NCI-H446 (cell line): ENCODE measurements at places on chromosomes 7 and 10.

DNA sequence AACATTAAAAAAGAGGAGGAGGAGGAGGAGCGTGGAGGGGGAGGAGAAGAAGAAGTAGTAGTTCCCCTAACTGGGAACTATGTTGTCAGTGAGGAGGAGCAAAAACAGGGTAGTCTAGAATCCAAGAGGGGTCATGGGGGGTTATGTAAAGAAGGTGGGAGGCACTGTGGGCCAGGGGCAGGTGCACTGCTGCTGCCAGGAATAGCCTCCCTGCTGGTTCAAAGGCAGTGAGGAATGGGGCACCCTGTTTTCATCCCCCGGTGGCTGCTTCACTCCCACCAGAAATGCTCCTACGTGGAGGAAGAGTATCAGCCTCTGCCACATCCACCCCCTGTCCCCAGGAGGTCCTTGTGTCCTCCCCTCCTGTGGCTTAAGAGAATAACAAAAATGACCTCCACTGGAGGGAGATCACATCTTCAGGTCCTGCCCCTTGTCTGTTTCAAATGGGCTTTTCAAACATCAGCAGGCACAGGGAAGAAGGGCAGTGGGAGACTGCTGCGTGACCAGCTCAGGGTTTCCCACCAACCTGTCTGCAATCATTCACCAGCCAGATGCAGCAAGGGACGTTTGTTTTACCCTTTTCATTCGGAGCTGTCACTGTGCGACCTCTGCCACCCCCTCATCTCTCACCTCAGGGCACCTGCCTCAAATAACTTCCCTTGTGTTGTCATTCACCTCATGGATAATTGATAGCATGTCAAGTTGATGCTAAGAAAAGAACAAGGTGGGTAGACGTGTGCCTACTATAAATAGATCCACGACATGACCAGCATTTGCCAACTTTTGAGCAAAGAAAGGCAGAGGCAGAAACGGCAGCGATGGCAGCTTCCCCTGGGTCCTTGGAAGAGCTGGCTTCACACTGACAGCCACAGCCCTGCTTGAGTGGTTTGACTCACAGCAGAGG is 92.6 kb downstream of the DGKI start:
- DNase-seq, result no peak

- DNase-seq, result no peak
Measured at GRCh38 chr10:17599089-17599488, 18.1 kb downstream of the HACD1 start.

- DNase-seq, result no peak
Measured at GRCh38 chr10:59843748-59844147, 62.6 kb downstream of the CCDC6 start.

DNA sequence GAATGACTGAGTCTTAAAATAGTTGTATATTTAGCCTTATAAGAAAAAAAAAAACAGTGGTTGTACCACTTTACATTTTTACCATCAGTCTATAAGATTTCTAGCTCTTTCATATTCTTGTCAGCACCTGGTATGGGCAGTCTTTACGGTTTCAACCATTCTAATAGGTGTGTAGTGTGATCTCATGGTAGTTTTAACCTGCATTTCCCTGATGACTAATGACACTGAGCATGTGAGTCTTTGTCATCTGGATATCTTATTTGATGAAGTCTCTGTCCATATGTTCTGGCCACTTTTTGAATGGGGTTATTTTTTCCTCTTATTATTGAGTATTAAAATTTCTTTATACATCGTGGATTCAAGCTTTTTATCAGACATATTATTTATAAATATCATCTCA is 365.3 kb upstream of the IGFBP3 start:
- no peak for DNase-seq

DNA sequence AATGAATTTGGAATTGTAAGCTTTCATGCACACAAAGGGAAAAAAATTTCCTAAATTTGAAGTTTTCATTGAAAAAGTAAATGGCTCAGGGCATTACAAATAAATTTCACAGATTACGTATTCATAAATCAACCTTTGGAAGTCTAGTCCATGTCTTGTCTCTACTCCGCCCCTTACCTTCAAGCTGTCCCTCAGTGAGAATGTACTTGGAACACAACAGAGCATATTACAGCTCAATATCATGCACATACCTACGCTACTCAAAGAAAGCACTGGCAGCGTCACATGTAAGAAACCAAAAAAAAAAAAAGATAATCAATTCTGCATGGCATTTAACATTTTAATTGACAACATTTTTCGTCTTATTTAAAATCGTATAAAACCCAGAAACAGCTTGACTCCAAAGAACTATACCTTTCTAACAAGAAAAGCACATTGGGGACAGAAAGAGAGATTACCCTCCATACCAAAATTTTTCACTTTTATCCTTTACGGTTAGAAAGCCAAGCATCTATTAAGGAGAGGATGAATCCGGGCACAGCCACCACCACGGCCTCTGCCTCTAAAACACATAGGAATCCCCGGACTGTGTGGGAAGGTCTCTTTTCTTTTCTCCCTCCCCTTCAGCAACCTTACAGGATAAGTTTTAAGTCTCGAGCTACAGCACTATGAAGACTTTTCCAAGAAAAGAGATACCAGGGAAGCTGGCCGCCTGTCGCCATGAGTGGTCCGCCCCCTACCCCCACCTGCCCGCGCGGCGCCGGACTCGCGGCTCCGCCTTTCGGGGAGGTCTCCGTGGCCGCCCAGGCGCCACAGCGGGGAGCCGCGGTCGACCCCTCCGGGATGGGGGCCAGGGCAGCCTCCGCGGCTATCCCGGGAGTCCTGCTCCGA is 1.1 kb downstream of the JMJD1C start:
- no peak for DNase-seq

- no peak for DNase-seq
Measured at GRCh38 chr10:49282879-49283341, 16.1 kb upstream of the C10orf71 start.

- DNase-seq, result no peak
Measured at GRCh38 chr7:10940704-10941355, 32.8 kb upstream of the PHF14 start.

DNA sequence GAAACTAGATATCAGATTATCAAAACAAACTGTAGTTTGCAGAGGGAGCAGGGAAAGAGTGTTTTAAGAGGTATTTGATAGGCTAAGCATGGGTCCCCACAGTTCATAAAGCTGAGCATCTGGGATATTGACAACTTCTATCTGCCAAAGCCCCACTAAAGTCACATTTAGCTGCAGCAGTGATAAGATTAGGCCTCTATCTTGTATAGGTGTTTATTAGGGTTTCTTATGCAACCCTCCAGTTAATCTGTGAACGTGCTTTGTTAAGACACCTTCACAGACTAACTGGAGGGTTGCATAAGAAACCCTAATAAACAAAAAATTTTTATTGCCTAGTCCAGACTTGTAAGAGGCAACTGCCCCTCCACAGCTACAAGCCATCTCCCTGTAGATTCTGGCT is 78.0 kb downstream of the CYP51A1 start:
- DNase-seq, result no peak

DNA sequence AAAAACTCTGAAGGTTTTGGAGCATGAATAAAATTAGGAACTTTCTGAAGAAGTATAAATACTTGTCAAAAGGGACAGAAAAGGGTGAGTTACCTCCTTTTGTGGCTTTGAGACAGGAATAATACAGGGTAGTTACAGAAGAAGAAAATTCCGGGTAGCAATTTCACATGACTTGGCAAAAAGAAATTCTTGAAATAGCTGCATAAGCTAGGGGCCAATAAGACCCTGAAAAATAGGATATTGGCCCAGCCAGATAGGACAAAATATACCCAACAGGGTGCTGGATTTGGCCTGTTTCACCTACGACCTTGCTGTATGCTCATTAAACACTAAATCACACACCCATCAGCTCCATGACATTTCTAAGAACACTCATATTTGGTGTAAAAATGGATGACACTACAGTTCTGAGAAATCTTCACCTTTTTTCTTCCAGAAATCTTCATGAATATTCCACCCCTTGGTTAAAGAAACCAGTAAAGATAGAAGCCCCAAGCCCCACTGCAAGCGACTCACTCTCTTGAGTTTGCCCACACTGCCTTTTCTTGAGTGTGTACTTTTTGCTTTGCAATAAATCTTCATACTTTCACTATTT is 362.7 kb downstream of the SEMA3D start:
- no peak for DNase-seq

DNA sequence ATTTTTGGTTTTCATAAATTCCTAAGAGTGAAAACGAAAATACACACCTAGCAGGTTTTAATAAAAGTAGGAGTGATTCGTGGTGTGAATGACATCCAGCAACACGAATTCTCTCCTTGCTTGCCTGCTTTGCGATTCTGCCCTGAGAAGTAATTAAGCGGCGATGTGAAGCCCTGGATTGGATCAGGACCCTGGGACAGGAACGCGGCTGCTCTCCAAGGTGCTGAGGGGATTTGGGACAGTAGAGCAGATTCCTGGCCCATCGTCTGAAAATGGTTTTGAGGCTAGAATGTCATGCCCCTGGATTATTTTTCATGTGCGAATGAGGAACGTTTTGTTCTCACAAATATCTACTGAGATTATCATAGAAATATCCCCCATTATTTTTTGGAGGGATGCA is 7.8 kb downstream of the NPS start:
- no peak for DNase-seq

DNA sequence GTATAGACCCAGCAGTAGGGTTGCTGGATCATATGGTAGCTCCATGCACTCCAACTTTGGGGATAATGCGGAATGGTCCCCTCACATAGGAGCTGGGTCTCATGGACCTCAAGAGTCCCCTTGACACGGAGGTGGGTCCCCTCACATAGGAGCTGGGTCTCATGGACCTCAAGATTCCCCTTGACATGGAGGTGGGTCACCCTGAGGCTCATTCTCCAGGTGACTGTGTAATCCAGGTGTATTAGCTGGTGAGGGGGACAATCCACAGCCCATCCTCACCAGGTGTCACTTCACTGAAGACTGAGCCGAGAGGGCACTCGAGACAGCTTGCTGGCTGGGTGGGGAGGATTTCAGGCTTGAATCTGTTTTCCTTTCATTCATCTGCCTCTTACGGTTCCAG is 121.9 kb downstream of the PTPN20 start:
- DNase-seq, result no peak

DNA sequence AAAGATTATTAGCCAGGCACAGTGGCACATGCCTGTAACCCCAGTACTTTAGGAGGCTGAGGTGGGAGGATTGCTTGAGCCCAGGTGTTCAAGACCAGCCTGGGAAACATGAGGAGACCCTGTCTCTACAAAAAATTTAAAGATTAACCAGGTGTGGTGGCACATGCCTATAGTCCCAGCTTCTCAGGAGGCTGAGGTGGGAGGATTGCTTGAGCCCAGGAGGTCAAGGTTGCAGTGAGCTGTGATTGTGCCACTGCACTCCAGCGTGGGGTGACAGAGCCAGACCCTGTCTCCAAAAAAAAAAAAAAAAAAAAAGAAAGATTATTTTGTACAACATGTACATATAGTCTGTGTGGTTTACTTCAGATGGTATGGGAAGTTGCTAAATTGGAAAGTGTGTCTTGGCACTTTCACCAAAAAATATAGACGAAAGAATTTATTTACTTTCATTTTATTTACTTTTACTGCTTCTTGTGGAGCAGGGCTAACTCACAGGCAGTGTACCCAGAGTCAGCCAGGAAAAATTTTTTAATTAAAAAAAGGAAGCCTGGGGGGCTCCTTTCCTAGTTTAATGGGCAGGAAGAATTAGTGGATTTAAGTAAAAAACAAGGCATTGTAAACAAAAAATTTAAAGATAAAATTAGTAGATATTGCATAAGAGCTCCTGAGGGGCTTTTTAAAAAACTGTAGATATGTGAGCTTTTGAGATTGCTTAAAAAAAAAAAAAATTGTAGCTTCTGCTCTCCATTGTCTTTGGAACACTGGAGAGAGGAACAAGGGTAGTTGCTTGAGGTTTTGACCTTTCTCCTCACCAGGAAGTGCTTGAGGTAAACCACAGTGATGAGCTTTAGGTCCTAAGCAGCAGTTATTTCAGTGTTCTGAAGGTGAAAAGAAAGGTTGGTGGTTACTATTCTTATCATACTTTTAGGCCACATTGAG is 44.6 kb upstream of the VDAC2 start:
- no peak for DNase-seq

GRCh38 chr7:156456503-156457115 is 184.0 kb upstream of the RNF32 start:
- DNase-seq, result no peak

DNA sequence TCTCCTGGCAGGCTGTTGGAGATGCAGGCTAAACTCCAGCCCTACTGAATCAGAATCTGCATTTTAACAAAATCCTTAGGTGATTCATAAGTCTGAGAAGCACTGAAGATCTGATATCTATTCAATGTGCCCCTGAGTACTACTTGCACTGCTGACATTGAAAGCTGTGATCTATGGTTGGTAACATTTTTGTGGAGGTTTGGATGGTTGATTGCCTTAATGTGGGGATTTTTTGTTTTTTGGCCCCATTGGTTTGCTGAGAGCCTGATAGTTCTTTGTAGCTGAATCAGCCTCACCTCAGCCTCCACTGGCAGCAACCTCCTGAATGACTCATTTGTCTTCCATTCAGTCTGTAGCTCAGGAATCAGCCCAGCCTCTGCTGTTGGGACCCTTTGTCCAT is 14.7 kb upstream of the LRRN3 start:
- DNase-seq, result no peak

DNA sequence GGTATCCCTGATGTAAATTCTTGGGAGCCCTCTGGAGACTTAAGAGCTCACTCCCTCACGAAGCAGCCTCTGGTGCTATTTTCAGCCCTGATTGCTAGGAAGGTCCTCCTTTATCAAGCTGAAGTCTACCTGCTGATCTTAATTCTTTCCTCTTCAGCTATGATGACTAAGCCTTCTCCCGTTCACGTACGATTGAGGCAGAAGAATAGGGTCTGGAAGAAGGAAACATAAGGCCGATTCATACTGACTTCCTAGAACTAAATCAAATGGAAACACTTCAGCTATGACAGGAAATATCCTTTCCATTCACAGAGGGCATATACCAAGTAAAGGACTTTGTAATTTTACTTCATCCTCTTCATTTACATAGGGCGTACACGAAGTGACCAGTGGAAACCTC is 107.0 kb downstream of the CPXM2 start:
- no peak for DNase-seq

GRCh38 chr10:81021428-81022129 is 483.9 kb downstream of the SH2D4B start:
- DNase-seq, result no peak

GRCh38 chr10:132506711-132507408 is 30.7 kb upstream of the INPP5A start:
- no peak for DNase-seq

- DNase-seq, result no peak
Measured at GRCh38 chr10:73233883-73234282, 13.2 kb downstream of the DNAJC9 start.

- no peak for DNase-seq
Measured at GRCh38 chr10:8096931-8097330, 42.4 kb downstream of the GATA3 start.

GRCh38 chr10:70974351-70974901 is 86.1 kb upstream of the PCBD1 start:
- DNase-seq, result no peak

DNA sequence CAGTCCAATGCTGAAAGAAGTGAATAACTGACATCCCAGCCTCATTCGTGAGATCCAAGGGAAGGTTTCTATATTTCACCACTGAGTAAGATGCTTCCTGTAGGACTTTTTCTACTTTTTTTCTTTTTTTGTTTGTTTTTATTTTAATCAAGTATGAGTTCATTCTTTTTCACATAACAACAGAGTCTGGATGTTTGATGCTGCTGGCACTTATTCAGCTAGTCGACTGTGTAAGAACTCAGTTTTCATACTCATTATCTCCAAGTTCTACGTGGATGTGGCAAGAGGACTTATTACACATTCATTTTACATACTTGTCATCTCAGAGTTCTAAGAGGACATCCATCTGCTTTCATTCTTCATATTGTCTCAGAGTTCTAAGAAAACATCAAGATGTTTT is 86.9 kb downstream of the CPXM2 start:
- DNase-seq, result no peak
